ENCODE measurements at places on chromosomes 5 and 9.
A peak's percentile ranks its signal among the peaks of the same experiment; 100 is the strongest.

GRCh38 chr5:138560971-138561370, 14.2 kb downstream of the HSPA9 start:
- DNase-seq = no peak

- DNase-seq = no peak
Observed at GRCh38 chr9:108838017-108838416, 17.8 kb downstream of the ACTL7B start.

DNA sequence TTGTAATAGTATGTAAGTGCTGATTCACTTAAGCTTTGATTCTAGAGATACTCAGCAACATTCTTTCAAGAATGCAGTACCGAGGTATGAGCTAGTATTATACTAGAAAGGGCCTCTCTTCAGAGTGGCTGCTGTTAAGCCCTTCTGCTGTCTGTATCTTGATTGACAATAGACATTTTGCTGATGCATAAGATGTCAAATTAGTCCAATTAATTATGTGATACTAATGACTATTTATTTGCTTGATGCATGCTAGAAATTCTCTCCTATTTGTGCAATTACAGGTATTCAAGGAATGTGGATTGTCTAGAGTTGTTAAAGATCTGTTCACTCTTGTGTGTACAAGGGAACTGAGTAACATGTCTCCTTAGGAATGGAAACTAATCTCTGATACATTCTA, 92.3 kb upstream of the PTGER4 start:
- DNase-seq = no peak

- no peak for DNase-seq
Observed at GRCh38 chr9:138053996-138054752, 176.6 kb downstream of the CACNA1B start.

GRCh38 chr9:109199676-109200075, 32.6 kb upstream of the FRRS1L start:
- DNase-seq = no peak

GRCh38 chr9:24095246-24095645, 269.2 kb upstream of the ELAVL2 start:
- DNase-seq = no peak

DNA sequence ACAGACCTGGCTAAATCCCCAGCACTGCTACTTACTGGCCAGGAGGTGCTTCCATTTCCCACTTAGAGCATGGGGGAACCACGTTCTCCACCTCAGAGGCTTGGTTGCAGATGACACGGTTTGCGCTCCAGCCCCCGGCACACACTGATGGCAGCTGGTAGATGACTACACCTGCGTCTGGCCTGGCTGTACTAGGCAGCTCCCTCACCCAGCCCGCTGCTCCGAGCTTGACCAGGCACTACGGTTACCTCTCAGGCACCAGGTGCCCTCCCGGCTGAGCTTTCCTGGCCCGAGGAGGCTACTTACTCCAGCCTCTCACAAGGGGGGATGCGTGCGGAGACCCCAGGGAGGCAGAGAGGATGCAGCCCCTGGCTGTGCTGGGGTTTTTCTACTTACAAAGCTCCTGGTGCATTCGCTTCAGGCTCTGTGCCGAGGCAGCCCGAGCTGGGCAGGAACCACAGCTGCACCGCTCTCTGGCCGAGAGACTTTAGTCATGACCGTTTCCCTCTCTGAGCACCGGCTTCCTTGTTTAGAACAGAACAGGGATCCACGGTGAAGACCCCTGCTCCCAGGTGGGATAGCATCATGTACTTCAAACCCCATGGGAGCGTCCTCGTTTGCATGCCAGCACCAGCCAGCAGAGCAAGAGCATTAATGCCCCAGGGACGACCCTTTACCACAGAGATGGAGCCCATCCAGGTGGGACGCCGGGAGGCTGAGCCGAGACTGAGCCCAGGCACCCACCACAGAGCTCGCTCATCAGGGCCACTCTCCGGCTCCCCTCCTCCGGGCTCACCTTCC, 7.6 kb upstream of the GBGT1 start:
- DNase-seq = no peak

GRCh38 chr9:107888773-107889227, 399.2 kb upstream of the KLF4 start:
- DNase-seq = peak; percentile 45

GRCh38 chr9:97408562-97408961, 3.3 kb upstream of the TDRD7 start:
- no peak for DNase-seq

DNA sequence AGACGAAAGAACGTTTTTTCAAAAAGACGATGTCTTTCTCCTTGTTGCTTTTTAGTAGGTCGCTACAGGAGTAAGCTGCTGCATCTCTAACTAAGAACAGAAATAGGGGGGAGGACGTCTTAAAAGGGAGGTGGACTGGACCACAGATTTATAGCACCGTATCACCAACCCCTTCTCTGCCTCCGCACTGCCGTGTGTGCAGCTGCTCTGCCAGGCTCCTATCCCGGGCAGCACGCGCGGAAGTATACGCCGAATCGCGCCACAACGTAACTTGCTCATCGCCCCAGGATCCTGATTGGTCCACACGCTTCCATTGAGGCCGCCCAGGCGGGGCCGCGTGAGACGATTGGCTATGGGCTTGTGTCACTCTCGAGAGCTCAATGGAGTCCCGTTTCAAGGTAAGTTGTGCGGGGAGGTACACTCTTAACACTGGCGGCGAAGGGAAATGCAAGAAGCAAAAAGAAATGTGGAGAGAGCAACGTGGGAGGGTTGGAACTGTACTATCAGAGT, at the start of gene ELAVL2:
TSS of gene ELAVL2 (minus strand) at position 121 of the 510 bp plus-strand sequence. CDS start 64,006 bp downstream, outside the sequence.
- DNase-seq = peak; percentile 97

DNA sequence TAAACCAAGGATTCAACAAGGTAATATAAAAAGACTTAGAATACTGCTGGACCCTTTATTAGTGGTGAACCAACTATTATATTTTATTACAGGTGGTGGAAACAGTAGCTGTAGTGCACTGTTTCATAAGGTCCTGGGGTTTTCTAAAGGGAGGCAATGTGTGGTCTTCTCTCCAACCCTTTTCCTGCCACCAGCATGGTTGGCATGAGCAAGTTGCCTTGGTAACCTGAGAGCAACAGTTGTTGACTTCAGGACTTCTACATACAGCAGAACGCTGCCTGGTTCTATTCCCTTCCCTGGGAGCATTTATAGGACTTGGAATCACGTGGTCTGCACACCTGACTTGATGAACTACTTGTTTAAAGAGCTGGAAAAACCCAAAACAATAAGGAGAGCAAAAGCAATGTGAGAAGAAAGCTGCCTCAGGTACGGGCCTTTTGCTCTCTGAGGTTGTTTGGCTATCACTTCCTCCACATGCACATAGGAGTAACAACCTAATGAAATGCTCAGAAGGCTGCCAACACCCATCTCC, 81.1 kb upstream of the RAI14 start:
- DNase-seq = no peak

DNA sequence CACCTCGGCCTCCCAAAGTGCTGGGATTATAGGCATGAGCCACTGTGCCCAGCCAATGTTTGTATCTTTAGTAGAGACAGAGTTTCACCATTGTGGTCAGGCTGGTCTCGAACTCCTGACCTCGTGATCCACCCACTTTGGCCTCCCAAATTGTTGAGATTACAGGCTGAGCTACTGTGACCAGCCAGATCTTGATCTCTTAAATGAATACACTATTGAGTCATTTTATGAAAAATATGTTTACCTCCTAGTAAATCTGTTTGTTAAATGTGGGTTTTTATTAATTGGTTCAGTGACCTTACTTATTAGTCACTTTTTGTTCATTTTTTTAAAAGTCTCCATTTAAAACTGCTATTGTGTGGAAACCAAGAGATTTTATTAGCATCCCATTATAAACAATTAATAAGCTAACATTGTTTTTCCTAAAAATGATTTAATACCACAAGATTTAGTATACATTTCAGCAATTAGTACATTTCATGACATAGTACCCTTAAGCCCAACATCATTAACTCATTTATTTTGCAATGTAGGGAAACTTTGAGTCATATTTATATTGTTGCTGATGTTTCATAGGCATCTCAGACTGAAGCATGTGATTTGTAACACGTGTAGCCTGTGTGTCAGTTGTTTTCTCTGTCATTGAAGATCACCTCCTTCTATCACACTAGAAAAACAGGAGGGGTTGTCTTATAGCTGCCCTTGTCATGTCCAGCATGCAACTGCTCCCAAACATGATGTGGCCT, 261.2 kb downstream of the TAF11L14 start:
- DNase-seq = no peak

DNA sequence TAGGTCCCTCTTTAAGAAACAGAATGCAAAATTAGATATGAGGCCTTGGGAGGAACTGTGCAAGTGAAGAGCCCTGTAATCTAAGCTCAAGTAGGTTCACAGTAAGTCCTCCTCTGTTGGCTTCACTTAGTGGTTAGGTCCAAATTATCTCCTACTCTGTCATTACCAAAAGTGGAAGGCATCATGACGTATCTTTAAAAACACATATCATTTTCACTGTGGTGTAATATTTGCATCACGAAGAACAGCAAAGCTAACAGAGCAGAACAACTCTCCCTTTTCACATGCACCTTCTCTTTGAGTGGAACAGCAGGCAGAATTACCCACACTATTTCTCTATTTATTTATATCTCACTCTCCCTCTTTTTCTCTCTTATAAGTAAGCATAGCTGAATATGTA, 240.5 kb upstream of the CCNH start:
- no peak for DNase-seq

GRCh38 chr5:126477294-126478117, 54.3 kb downstream of the GRAMD2B start:
- no peak for DNase-seq

GRCh38 chr9:120944434-120944843, 17.8 kb upstream of the TRAF1 start:
- DNase-seq = no peak

- DNase-seq = no peak
Observed at GRCh38 chr5:73424556-73424977, 24.0 kb downstream of the FOXD1 start.

- DNase-seq = no peak
Observed at GRCh38 chr9:110064803-110065202, 143.2 kb downstream of the C9orf152 start.

DNA sequence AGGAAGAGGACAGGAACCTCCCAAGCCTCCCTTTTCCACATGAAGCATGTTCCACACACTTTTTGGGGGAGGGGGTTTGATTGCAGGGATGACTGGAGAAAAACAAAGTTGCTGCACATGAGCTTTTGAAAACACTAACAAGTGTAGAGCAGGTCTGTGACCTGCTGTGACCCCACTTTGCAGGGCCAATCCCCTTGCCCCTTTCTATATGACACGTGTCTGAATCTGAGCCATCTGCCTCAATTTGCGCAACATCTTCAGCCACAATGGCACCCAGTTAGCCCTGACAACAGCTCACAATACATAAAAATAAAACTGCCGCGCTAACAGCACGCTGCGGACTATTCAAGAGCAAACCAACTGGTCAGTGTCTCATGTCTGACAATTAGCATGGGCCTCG, 227.8 kb upstream of the TBCA start:
- DNase-seq = no peak

GRCh38 chr5:7016999-7017747, 303.9 kb downstream of the TENT4A start:
- DNase-seq = no peak

GRCh38 chr9:32942755-32943460, 58.5 kb downstream of the APTX start:
- no peak for DNase-seq

- no peak for DNase-seq
Observed at GRCh38 chr9:116716438-116716837, 29.3 kb downstream of the TRIM32 start.

GRCh38 chr5:78162253-78162862, 132.1 kb downstream of the AP3B1 start:
- DNase-seq = no peak

GRCh38 chr5:172002310-172002709, 4.1 kb downstream of the FBXW11 start:
- no peak for DNase-seq

DNA sequence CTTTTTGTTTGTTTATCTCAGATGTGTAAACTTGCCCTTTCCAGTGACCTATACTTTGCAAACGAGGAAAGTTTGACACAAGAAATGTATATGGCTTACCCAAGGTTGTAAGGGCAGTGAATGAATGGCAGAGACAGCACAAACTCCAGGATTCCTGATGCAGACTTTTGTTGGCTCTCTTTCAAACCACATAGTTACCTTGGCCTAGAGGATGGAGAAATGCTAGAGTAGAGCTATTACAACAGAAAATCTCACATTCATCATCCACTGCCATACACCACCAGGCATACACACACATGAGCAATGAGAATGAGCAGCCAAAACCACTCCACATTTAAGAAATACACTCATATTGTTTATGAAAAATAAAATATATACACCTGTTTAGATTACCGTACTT, 387.0 kb downstream of the TLR4 start:
- DNase-seq = no peak

- DNase-seq = no peak
Observed at GRCh38 chr9:32004431-32005076, 379.9 kb upstream of the ACO1 start.

- DNase-seq = no peak
Observed at GRCh38 chr9:92706218-92706940, 36.4 kb upstream of the IPPK start.

DNA sequence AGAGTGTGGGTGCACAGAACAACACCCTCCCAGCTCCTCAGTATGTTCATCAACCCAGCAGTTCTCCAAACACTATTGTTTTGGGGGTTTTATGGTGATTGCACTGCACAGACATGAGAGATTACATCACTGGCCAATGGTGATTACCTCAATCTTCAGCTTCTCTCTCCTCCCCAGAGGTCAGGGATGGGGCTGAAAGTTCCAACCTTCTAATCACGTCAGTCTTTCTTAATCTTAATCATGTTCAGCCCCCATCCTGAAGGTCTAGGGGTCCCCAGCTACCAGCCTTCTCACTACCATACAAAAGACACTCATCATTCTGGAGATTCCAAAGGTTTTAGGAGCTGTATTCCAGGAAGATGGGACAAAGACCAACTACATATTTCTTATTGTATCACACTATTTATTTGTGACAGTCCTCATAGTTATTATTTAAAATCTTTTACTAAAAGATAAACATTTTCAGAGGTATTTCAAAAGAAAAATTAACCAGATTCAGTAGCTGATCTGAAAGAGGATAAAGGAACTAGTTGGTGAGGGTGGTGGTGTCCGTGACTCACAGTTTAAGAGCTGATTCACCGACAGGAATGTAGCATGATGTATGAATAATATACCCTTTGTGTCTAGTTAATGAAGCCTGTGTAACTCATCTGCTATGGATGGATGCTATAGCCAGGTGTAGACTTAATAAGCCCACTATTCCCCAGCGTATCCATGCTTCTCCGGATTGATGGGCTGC, 35.6 kb downstream of the RASEF start:
- no peak for DNase-seq

DNA sequence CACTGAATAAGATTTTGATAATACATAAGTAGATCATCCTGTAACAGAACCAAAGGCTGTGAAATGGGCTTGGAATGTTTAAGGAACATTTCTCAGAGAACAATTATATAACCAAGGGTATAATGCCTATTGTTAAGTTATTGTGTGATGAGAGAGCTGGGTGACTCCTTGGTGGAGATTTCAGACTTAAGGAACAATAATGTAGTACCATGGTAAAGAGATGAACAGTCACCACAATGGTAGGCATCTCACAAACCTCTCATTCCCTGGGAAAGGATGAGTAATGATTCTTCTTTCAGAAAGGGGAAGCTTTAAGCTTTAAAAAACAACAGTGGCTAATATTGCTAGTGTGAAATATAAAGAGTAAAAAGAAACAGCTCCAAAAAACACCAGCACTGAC, 147.4 kb downstream of the TRIM36 start:
- no peak for DNase-seq
